ENCODE measurements at places on chromosomes 1 and 21.

DNA sequence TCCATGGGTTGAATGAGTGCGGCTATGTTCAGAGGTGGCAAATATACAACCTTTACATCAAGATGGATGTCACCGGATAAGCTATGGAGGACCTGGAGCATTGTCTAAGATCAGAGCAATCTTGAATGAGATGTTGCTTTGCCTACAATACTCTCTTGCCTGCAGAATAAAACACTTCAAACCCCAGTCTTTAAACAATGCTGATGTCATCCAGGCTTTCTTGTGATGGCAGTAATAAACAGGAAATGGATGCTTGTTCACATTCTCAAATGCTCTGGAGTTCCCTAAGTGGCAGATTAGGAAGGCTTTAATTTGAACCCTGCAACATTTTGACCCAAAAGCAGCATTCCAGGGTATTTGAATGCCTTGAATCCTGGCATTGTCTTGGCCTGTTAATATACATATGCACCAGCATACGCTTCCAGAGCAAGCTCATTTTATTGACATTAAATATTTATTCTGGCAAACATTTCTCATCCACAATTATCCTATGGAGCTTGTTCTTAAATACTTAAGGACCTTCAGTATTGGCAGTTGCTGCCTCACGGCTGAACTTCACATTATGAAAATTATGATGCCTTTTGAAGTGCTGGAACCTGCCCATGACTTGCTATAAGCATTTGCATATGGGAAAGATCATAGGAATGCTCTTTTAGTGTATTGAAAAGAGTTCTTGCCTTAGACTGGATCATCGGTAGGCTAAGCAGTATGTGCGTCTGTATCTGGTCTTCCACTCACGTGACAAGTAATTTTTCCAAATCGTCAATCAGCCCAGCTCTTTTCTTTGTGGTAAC lies 422.7 kb downstream of the SIPA1L2 start:
- DNase-seq, result no peak

GRCh38 chr1:170544624-170545023 lies 12.7 kb downstream of the GORAB start:
- no peak for DNase-seq

GRCh38 chr1:87219141-87219540 lies 109.5 kb upstream of the LMO4 start:
- no peak for DNase-seq

- peak; percentile 76 for DNase-seq
Observed at GRCh38 chr1:234659538-234659937, 49.6 kb upstream of the IRF2BP2 start.

DNA sequence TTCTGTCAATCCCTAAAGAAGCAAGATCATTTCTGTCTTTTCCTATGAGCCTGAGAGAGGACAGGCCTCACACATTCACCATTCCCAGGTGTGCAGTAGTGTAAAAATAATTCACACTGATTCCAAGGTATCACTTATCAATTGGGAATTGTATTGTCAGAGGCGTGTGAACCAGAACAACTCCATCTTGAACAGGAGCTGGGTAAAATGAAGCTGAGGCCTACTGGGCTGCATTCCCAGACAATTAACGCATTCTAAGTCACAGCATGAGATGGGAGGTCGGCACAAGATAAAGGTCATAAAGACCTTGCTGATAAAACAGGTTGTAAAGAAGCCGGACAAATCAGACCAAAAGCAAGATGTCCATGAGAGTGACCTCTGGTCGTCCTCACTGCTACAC lies 239.2 kb downstream of the SMYD3 start:
- no peak for DNase-seq

DNA sequence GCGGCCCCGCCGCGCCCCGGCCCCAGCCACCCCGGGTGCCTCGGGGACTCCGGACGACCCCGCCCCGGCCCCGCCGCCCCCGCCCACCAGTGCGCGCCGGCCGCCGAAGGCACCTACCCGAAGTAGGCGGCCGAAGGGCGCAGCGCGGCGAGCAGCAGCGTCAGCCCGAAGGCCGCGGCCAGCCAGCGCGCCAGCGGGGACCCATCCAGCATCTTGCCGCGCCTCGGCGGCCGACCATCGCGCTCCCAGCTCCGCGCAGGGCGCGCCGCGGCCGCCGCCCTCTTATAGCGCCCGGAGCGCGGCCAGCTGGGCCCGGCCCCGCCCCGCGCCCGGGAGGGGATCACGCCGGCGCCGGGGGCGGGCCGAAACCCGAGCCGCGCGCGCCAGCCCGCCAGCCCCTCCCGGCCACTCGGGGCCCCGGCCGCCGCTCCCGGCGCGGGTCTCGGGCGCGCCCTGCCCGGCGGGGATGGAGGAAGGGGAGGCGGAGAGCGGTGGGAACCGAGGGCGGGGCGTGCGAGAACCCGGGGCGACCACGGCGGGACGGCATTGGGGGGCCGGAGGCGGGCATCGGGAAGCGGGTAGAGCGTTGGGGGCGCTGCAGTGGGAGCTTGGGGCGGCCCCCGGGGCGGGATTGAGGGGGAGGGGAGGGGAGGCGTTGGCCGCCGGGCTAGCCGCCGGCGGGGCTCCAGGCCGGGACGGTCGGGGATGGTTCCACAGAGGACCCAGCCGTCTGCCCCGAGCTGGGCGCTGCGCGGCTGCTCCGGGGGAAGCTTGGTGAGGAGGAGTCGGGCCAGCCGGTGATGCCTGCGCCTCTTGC lies at the start of gene WNT9A:
TSS of gene WNT9A (minus strand) at position 257 of the 817 bp plus-strand sequence. CDS start at position 212, 45 bp downstream.
- DNase-seq, result no peak

GRCh38 chr1:175947771-175948170 lies 204.4 kb upstream of the TNR start:
- DNase-seq, result no peak

DNA sequence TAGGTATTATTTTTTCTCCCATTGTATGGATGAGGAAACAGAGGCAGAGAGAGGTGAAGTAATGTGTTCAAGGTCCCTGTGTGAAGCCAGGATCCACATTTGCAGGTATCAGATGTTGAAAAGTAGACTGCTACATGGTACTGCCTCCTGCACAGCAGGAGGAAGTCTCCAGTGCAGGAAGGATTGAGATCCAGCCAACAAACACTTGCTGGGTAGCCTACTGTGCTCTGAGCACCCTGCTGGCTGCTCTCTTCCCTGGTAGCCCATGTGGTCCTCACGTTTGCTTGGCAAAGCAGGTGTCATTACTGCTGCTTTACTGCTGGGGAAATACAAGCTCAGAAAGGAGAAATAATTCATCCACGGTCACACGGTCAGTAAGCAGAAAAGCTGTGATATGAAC lies 21.3 kb upstream of the GRIK3 start:
- no peak for DNase-seq

DNA sequence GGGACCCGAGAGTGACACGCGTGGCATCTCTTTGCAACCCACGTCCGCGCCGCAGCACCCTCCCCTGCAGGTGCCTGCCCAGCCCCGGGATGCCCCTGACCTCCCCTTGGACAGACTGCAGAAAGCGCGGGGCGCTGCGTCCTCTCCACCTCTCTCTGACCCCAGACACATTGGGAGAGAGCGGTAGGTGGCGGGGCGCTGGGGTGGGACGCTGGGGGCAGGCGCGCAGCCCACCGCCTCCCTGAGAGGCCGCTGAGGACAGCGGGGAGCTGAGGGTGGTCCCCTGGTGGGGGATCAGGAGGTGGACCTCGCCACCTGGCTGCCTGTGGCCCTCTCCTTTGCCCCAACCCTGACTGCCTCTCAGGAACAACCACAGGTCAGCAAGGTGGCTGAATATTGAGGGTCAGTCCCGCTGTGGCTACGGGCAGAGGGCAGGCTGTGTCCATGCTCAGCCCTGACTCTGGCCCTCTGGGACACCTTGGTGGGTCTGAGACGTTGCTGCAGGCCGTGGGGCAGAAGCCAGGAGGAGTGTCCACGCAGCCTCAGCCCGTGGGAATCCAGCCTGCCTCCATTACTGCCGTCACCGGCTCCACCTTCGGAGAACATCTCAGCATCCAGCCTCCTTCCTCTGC lies 761 bp upstream of the UBE2J2 start:
- no peak for DNase-seq

DNA sequence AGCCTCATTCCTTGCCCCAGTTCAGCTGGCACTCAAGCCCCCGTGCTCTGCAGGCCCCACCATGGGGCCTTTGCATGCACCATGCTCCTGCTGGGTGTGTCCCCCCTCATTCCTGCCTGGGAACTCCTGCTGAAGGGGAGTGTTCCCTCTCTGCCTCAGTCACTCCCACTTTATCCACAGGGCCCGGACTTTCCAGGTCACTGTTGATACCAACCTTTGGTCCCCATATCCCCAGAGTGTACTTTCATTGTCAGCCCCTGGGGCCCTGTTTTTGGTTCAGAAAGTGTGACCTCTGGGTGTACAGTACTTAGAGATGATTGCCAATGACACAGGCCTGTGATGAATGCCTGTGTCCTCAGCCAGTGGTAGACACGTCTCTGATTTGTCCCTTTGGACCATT lies 2.9 kb downstream of the TTC22 start:
- DNase-seq, result no peak

GRCh38 chr1:64838486-64838885 lies 93.6 kb downstream of the RAVER2 start:
- DNase-seq, result no peak

DNA sequence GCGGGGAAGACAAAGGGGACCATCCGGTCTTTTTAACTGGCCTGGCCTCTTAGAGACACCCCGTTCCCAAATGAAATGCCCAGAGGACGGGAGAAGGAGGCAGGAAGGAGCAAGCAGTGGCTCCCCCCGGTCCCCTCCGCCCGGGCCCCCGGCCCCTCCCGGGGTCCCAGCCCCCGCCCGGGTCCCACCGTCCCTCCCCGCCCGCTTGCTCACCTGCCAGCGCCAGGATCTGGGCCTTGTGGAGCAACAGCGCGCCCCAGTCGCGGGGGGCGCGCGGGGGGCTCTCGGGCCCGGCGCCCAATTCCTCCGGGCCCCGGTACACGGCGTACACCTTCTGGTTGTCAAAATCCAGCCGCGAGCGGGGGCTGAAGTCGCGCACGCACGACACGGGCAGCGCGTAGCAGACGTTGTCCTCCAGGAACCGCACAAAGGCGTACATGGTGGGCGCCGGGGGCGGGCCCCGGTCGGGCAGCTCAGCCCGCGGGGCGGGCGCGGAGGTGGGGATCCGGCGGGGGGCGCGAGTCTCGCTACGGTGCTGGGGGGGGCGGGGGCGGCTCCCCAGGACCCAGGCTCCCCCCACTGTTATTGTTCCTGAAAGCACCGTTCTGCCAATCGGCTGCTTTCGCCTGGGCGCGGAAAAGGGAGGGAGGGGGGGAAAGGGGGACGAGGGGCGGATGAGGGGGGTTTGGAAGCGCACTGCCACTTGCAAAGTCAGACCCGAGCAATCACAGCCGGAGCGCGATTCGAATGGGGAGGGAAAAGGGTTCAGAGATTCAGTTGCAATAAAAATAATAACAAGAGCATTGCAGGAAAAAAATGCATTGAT lies at the start of gene BEND5:
TSS of gene BEND5 (minus strand) at position 499 of the 826 bp plus-strand sequence. CDS start at position 439, 60 bp downstream.
- no peak for DNase-seq

GRCh38 chr1:204194080-204194479 lies 2.2 kb downstream of the KISS1 start:
- DNase-seq, result no peak

DNA sequence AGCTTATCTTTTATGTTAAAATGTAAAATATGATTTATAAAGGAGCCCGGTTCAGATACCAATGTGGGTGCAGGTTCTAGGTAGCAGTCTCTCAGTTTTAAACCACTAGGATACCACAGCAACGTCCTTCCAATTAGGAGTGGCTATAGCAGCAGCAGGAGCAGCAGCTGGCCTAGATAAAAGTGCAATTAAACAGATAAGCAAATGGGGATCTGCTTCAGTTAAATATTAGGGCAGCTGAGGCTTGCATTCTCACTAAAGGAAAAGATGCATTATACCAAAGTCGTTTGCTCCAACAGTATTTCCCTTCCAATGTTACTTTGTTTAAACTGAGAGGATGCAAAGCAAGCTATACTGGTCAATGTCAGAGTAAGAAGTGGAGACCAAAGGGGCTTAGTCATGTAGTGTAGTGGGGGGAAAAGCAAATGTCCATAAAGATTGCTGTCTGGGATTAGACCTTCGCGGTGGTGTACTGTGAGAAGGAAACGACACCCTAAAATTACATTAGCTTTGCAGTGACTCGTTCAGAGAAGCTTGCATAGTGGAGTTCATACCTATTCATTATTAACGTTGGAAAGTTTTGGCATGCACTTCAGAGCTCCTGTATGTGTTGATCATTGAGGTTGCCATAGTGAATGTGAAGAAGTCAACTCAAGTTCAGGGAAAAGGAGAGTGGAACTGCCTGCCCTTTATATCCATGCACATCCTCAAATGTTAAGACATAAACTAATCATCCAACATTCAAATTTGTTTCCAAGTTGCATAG lies 272.2 kb downstream of the VAV3 start:
- DNase-seq, result no peak

- no peak for DNase-seq
Observed at GRCh38 chr1:9246841-9247785, 12.5 kb downstream of the H6PD start.

GRCh38 chr1:115506518-115506917 lies 135.3 kb upstream of the VANGL1 start:
- DNase-seq, result no peak

GRCh38 chr21:43262427-43262826 lies 93.6 kb downstream of the CRYAA start:
- no peak for DNase-seq

DNA sequence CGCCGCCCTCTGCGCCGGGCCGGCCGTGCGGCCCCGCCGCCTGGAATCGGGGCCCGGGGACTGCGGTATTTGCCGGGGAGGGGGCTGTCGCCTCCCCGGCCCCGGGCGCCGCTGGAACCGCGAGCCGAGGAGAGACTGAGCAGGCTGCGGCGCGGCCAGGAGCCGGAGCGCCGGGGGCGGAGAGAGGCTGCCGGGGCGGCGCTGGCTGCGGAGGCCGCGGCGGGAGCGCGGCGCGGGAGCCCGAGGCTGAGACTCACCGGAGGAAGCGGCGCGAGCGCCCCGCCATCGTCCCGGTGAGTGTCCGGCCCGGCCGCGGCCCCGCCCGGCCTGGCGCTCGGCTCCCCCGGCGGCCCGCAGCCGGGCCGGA lies 746 bp downstream of the DYRK1A start:
- no peak for DNase-seq

DNA sequence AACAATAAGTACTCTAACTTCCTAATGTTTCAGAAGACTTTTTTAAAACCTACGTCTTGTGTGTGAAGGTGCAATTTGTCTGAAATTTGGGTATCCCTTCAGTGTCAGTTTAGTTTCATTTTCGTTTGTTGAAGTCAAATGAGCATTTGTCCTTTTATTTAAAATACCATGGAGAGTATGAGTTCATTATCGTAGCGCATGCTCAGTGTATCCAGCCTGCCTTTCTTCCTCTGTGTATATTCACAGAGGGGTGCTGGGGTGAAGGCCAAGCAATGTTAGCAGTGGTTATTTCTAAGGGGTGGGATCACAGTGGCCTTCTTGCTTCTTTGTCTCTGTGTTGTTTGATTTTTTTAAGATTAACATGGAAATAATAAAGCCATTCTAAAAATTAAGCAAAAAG lies 43.2 kb downstream of the CNN3 start:
- DNase-seq, result no peak

GRCh38 chr1:74729741-74730478 lies 2.9 kb downstream of the CRYZ start:
- peak; percentile 97 for DNase-seq
